ENCODE measurements at places on chromosomes 2 and 18. TPM values are rescaled to one million over a fixed set of nuclear protein-coding genes. Genes with fewer than 3 reads are reported as not detected.
A peak's percentile ranks its signal among the peaks of the same experiment; 100 is the strongest.

GRCh38 chr2:130720528-130720927, 8.3 kb upstream of the GPR148 start:
- no peak overlapping the region for H3K4me3 ChIP-seq
- no peak for DNase-seq
- no peaks in the 10 kb centered on the region for H3K4me1 ChIP-seq
- H3K27me3 ChIP-seq = no peaks in the 10 kb centered on the region

The PROKR1 gene
- total RNA-seq = not detected

The HOXD13 gene
- total RNA-seq = not detected

- H3K36me3 ChIP-seq = no peaks in the 10 kb centered on the region
- no peak overlapping the region for H3K27ac ChIP-seq
- no peaks in the 10 kb centered on the region for H3K4me1 ChIP-seq
- no peak for DNase-seq
- H3K4me3 ChIP-seq = no peak overlapping the region
Measured at GRCh38 chr2:110941226-110941625, 179.5 kb upstream of the BCL2L11 start.

DNA sequence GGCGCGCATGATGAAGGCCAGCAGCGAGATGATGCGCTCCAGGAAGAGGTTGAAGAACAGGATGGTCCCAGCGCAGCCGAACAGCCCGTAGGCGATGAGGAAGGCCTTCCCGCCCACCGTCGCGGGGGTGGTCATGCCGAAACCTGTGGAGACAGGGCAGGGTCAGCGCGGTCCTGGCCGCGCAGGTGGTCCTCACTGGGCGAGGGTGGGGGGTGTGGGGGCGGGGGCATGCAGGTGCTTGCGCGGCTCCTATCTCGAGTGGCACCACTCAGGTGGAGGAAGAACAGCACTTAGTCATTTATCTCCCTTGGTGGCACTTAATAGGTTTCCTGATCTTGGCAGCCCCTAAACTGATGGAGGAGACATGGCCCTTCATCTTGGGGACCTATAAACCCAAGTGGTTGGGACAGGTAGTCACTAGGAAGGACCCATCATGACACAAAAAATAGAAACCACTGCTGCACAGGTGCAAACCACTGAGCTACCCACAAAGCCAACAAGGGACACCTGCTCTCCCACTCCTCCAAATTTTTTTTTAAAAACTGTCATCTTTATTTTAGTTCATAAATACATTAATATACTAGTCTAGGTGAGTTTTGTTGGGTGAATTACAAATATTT, 118.8 kb downstream of the MSH2 start:
- no peaks in the 10 kb centered on the region for H3K4me1 ChIP-seq
- no peaks in the 10 kb centered on the region for H3K27me3 ChIP-seq
- no peaks in the 10 kb centered on the region for H3K36me3 ChIP-seq
- H3K4me3 ChIP-seq = peak overlapping the region; percentile 27
- H3K27ac ChIP-seq = no peak overlapping the region

- H3K4me1 ChIP-seq = no peaks in the 10 kb centered on the region
- H3K27ac ChIP-seq = no peak overlapping the region
- no peaks in the 10 kb centered on the region for H3K27me3 ChIP-seq
- DNase-seq = no peak
- no peaks in the 10 kb centered on the region for H3K36me3 ChIP-seq
- no peak overlapping the region for H3K4me3 ChIP-seq
Measured at GRCh38 chr2:191319186-191319585, 74.0 kb downstream of the MYO1B start.

DNA sequence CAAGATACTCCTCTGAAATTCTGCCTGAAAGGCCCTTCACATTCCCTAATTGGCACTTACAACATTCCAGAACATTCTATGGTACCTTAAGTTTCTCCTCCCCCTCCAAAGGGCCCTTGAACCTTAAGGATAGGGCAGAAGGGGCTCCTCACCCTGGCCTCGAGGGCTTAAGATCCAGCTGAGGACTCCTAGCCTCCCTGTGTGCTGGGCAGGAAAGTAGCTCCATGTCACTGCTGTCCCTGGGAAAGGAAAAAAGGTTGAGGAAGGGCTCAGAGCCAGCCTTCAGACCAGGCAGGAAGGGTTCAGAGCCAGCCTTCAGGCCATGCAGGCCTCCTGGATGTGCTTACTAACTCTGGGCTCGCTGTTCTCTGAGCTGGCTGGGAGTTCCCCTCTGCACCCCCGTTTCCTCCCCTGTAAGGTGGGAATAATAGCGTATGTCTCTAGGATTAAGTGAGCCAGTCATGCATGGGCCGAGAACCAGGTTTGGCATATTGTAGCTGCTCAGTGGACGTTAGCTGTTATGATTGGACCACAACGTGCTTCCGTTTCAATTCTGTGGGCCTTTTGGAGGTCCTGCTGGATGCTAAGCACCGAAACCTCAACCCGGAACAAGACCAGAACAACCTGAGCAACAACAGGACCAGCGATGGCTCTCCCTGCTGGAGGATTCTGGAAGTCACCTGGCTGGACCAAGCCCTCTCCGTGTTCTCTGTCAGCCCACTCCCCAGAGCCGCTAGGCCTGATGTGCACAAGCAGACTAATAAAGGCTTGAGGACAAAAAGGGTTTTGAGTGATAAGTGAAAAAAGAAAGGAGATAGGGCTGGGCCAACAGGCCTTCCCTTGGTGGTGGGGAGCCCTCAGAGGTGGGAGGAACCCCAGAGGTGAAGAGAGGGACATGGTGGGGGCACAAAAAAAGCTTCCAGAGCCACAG, 1.0 kb upstream of the B3GNT7 start:
- H3K4me3 ChIP-seq = no peak overlapping the region
- no peaks in the 10 kb centered on the region for H3K36me3 ChIP-seq
- H3K4me1 ChIP-seq = peaks cover 16% of the 10 kb centered on the region
- no peak for DNase-seq

GRCh38 chr2:128362176-128362888, 43.7 kb upstream of the HS6ST1 start:
- H3K36me3 ChIP-seq = no peaks in the 10 kb centered on the region
- no peak overlapping the region for H3K4me3 ChIP-seq
- DNase-seq = no peak
- H3K4me1 ChIP-seq = peaks cover 14% of the 10 kb centered on the region
- H3K27ac ChIP-seq = no peak overlapping the region
- H3K27me3 ChIP-seq = no peaks in the 10 kb centered on the region

The GYPC gene
- 74.9 TPM for total RNA-seq

- no peak overlapping the region for H3K27ac ChIP-seq
- no peak overlapping the region for H3K4me3 ChIP-seq
- no peaks in the 10 kb centered on the region for H3K36me3 ChIP-seq
- H3K27me3 ChIP-seq = no peaks in the 10 kb centered on the region
Measured at GRCh38 chr2:179842498-179843153, 18.8 kb downstream of the ZNF385B start.

The TEKT4 gene
- total RNA-seq = not detected

- DNase-seq = no peak
- no peaks in the 10 kb centered on the region for H3K36me3 ChIP-seq
- H3K4me1 ChIP-seq = no peaks in the 10 kb centered on the region
- H3K27me3 ChIP-seq = no peaks in the 10 kb centered on the region
Measured at GRCh38 chr2:55425431-55425831, 5.8 kb upstream of the CCDC88A start.

The CLEC4F gene
- total RNA-seq = 0.16 TPM

GRCh38 chr2:240277073-240277806, 136.8 kb upstream of the OTOS start:
- DNase-seq = no peak
- H3K4me1 ChIP-seq = no peaks in the 10 kb centered on the region
- no peak overlapping the region for H3K27ac ChIP-seq
- no peak overlapping the region for H3K4me3 ChIP-seq
- H3K36me3 ChIP-seq = no peaks in the 10 kb centered on the region
- H3K27me3 ChIP-seq = no peaks in the 10 kb centered on the region

DNA sequence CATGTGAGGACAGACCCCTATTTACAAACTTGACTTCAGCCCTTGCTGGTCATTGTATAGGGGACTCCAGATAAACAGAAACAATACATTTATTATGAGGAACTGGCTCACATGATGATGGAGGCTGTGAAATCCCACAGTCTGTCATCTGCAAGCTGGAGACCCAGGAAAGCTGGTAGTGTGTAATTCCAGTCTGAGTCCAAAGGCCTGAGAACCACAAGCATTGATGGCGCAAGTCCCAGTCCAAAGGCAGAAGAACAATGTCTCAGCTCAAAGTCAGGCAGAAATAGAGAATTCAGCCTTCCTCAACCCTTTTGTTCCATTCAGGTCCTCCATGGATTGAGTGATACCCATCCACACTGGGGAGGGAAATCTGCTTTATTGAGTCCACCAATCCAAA, 28.1 kb upstream of the SPP2 start:
- H3K27ac ChIP-seq = no peak overlapping the region
- no peaks in the 10 kb centered on the region for H3K4me1 ChIP-seq
- H3K36me3 ChIP-seq = no peaks in the 10 kb centered on the region

DNA sequence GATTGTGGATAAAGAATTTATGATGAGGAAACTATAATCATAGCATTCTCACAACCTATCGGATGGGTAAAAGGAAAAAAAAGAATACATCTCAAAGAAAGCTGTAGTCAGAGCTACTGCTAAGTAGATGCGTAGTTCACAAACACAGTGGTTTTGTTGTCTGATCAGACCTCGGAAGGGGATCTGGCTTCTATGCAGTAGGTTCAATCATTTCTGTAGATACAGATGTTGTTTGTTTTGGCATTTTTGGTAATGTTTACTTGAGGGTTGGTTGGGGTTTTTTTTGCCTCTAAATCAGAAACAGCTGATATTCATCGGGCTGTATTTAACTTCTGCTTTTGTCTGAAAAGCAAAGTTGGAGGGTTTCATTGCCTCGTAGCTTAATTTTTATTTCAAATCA, 42.1 kb downstream of the NPAS2 start:
- no peak for DNase-seq
- H3K4me1 ChIP-seq = peaks cover 19% of the 10 kb centered on the region
- no peak overlapping the region for H3K4me3 ChIP-seq

The G6PC2 gene
- not detected for total RNA-seq

DNA sequence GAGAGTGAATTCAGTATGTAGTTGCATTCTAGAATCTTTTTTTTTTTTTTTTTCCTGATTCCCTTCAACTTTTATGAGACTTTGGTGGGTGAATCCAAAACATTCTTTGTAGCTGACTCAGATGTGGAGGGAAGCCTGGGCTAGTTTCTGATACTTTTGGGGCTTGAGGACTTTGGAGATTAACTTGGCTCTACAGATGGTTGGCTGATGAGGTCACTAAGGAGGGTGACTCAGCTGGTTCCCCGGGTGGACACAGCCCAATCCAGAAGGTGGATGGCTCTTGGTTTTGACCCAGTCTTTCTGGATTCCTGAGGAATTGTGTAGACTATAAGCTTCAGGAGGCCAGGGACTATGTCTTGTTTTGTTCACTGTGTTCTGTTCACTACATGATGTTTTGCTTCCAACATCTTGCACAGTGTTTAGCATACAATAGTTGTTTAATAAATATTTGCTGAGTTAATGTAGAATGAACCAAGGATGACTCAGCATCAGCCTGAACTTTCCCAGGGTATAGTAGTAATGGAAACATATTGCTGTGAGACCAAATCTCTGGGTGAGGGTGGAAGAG, 30.5 kb downstream of the LAMA3 start:
- H3K4me3 ChIP-seq = no peak overlapping the region
- H3K36me3 ChIP-seq = no peaks in the 10 kb centered on the region
- H3K27me3 ChIP-seq = no peaks in the 10 kb centered on the region

The GRB14 gene
- total RNA-seq = 15.5 TPM

DNA sequence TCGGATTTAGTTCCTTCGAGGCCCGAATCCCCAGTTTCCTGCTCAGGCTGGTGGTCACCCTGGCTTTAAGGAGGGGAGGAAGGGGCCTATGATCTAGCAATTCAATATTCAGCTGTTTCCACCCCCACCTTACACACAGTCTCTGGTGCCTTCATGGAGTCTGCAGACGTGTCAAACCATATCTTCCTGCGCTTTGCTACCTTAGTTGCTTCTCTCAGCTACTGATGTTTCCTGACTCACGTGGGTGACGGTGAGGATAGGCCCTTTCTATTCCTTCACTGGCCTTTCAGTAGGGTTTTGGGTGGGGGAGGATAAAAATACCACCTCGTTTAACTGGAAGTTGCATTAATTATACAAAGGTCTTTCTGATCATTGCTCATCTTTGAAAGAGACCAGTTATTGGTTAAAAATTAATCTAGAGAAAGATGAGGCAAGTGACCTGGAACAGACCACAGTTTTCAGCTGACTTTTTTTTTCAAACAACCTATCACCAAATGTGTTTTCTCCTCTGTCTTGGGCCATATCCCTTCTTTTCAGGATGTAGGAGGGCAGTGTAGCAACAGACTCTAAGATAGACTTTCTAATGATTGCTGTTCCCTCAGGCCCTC, 49.7 kb downstream of the SH2D6 start:
- H3K27ac ChIP-seq = no peak overlapping the region
- no peak for DNase-seq
- H3K4me1 ChIP-seq = no peaks in the 10 kb centered on the region
- H3K36me3 ChIP-seq = no peaks in the 10 kb centered on the region

GRCh38 chr2:213934560-213934959, 476.3 kb upstream of the VWC2L start:
- H3K4me3 ChIP-seq = no peak overlapping the region
- no peak overlapping the region for H3K27ac ChIP-seq
- DNase-seq = no peak
- H3K4me1 ChIP-seq = no peaks in the 10 kb centered on the region
- H3K27me3 ChIP-seq = no peaks in the 10 kb centered on the region

The ABHD3 gene
- total RNA-seq = 8.4 TPM

GRCh38 chr18:778194-778927, 33.7 kb downstream of the YES1 start:
- H3K27ac ChIP-seq = no peak overlapping the region
- no peak for DNase-seq
- H3K4me1 ChIP-seq = no peaks in the 10 kb centered on the region
- H3K27me3 ChIP-seq = no peaks in the 10 kb centered on the region
- H3K4me3 ChIP-seq = no peak overlapping the region

- no peak for DNase-seq
- H3K36me3 ChIP-seq = no peaks in the 10 kb centered on the region
- no peak overlapping the region for H3K27ac ChIP-seq
Measured at GRCh38 chr2:137521653-137522619, 442.3 kb upstream of the HNMT start.

- DNase-seq = no peak
- H3K27ac ChIP-seq = no peak overlapping the region
- no peak overlapping the region for H3K4me3 ChIP-seq
- no peaks in the 10 kb centered on the region for H3K27me3 ChIP-seq
Measured at GRCh38 chr2:121910139-121910538, 154.7 kb downstream of the TSN start.

GRCh38 chr18:41974796-41975201, 19.8 kb downstream of the PIK3C3 start:
- H3K27me3 ChIP-seq = no peaks in the 10 kb centered on the region
- no peak overlapping the region for H3K4me3 ChIP-seq
- no peak overlapping the region for H3K27ac ChIP-seq
- no peaks in the 10 kb centered on the region for H3K4me1 ChIP-seq

The CYBRD1 gene
- total RNA-seq = 238 TPM

The GKN2 gene
- not detected for total RNA-seq

Measured in right atrium auricular region (tissue), 2 donors.